ENCODE measurements at places on chromosomes 13 and 19. TPM values are rescaled to one million over a fixed set of nuclear protein-coding genes. Genes with fewer than 3 reads are reported as not detected.

ANGPTL8 gene
- not detected for total RNA-seq

CLIP3 gene
- total RNA-seq: 3.0 TPM

PABPC3 gene
- 0.34 TPM for total RNA-seq

ARHGAP45 gene
- total RNA-seq: 402 TPM

FPR1 gene
- not detected for total RNA-seq

OR7D2 gene
- 0.95 TPM for total RNA-seq

SHANK1 gene
- not detected for total RNA-seq

PEG3 gene
- not detected for total RNA-seq

KCNK6 gene
- total RNA-seq: 23.1 TPM

KLK15 gene
- total RNA-seq: not detected

RFXAP gene
- total RNA-seq: 16.5 TPM

EEF2 gene
- 1,742 TPM for total RNA-seq

S1PR4 gene
- 236 TPM for total RNA-seq

PPP1R13L gene
- 12.9 TPM for total RNA-seq

PNMA8A gene
- not detected for total RNA-seq

STARD13 gene
- 0.41 TPM for total RNA-seq

INSL3 gene
- 4.1 TPM for total RNA-seq

KIRREL2 gene
- total RNA-seq: 0.25 TPM

Measured in T-helper 2 cell treated with Interferon-gamma antibody and Interleukin-4, amounts not matched to agents 100 ng/mL and 5 ng/mL, for 36 hours (primary cell).